ENCODE measurements at places on chromosomes 1 and 21.
A peak's percentile ranks its signal among the peaks of the same experiment; 100 is the strongest.

DNA sequence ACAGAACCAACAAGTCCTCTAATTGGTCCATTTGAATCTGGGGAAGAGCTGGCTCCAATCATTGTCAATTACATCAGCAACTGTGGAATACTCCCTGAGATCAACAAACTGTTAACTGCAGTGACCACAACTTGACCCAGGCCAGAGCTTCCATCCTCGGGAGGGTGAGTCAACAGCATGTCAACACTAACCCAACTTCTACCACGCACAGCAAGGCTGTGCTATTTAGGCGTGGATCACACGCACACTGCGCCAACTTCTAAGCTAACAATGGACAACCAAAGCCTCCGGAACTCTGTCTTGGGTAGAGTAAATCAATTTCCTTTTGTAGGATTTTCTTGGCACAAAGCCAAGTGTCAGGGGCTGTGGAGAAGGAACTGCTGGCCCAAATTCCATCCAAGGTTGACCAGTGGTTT is 30.4 kb downstream of the APP start:
- DNase-seq = no peak

GRCh38 chr1:46784666-46785065 is 14.2 kb upstream of the CYP4B1 start:
- DNase-seq = peak; percentile 39

- no peak for DNase-seq
These were observed 513.8 kb downstream of the PTPRC start for GRCh38 chr1:199152676-199153075.

GRCh38 chr21:34882719-34883131 is 166.4 kb downstream of the RUNX1 start:
- DNase-seq = no peak

DNA sequence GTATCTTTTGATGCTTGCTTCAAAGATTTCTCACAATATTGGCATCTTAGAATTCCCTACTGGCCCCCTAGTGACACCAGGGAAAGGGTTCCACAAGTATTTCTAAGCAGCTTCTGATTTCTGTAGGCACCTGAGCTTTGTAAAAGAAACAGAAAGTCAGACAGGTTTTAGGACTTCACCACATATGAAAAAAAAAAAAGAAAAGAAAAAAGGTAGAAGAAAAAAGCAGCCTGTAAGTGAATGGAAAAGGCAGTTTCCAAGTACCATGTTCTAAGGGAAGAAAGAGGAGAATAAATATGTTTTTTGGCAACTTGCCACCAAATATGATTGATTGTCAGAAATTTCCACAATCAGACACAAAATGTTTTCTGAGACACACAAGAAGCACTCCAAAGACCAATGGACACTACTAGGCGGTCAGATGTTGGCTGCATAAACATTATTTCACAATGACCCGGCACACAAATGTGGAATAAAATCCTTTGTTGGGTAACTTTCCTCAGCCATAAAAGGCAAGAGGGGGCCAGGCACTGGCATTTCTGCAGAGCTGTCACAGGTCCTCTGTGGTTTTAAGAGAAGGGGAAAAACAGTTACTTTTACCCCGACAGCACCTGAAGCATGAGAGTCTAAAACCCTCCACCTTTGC is 12.7 kb upstream of the CPLANE2 start:
- DNase-seq = no peak

GRCh38 chr1:11923069-11923826 is 3.0 kb downstream of the KIAA2013 start:
- DNase-seq = no peak

GRCh38 chr1:21510885-21511578 is 1.8 kb downstream of the ALPL start:
- DNase-seq = no peak

DNA sequence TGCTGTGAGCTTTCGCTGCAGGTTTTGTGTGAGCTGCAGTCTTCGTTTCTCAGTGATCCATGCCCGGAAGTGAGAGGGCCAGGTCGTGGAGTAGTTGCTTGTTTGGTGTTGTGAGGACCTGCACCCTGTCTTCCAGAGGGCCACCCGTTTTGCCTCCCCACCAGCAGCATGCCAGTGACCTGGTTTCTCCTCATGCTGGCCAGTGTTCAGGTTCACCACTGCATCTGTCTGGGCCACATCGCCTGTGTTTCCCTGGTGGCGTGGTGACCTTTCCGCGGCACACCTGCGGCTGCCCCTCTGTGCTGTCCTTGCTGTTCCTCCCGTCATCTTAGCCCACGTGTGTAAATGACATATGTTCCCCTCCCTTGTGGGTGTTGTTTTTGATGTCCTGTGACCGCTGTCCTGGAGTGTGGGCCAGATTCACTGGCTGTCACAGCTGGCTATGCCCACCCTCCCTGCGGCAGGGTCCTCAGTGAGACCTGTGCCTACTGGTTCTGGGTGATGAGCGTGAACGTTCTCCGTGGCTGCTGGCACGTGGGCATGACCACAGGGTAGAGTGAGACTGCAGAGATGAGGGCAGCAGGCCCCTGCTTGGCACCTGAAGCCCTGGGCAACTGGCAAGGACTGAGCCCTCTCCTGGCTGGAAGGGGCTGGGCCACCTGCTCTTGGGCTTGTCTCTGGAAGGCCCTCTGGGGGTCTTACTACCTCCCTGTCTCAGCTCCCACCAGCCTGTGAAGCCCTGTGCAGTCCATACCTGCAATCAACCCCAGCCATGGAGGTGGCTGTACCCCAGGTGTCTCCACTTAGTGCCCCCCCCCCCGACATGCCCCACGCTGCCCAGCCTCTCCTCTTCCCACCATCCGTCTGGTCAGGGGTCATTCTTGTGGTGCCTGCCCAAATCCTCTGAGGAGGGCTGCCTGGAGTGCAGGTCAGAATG is 7.3 kb downstream of the IBA57 start:
- DNase-seq = no peak

DNA sequence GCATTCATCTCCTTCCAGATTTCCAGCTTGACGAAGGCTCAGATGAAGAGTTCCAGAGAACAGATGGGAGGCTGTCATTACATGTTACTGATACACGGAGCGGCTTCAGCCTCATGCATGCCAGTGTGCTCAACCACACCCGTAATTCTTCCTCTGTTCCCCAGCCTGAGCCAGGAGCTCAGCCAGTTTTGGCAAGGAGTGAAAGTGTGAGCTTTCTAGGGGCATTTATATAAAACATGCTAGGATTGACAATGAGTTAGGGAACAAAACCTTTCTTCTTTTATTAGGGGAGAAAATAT is 290.4 kb upstream of the PLXNA2 start:
- no peak for DNase-seq

GRCh38 chr1:118461154-118461553 is 276.1 kb upstream of the SPAG17 start:
- DNase-seq = peak; percentile 9

- no peak for DNase-seq
These were observed 201.6 kb upstream of the KCNK2 start for GRCh38 chr1:214880956-214881355.

- DNase-seq = no peak
These were observed 69.4 kb upstream of the SAMSN1 start for GRCh38 chr21:14615359-14615974.

DNA sequence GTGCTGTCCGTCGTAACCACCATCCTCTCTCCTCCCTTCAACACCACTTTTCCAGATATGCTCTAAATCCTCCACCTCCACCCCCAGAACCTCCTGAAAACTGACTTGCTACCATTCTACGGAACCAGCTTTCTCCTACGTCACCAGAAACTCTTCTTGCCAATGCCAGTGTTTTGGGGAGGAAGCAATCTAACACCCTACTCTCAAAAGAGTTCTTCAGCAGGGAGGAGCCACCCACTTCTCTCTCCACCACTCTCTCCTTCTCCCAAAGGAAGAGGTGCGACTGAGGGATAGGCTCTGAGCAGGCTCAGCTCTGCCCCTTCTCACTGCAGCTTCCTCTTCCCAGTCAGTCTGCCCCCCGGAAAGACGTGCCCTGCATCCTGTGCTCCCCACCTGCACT is 6.1 kb upstream of the S100A2 start:
- DNase-seq = no peak

DNA sequence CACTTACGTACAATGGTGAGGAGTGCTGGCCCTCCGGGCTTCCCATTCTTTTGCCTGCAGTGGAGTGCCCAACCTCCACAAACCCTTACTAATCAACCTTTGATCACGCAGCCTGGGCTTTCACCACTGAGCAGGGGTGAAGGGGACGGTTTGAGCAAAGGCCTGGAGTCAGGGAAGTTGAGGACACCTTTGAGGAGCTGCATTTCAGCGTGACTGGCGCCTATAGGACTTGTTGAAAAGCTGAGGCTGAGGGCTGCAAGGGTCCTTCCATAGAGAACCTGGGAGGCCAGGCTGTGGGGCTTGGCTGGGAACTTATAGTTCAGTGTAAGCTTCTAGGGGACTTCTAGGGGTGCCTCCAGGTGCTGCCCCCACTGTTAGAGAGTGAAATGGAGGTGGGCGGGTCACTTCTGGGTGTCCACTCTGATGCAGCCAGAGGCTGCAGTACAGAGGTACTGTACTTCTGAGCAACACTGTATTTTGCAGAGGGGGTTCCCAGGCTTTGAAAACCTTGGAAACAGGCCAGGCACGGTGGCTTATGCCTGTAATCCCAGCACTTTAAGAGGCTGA is 9.8 kb downstream of the SYTL1 start:
- no peak for DNase-seq

DNA sequence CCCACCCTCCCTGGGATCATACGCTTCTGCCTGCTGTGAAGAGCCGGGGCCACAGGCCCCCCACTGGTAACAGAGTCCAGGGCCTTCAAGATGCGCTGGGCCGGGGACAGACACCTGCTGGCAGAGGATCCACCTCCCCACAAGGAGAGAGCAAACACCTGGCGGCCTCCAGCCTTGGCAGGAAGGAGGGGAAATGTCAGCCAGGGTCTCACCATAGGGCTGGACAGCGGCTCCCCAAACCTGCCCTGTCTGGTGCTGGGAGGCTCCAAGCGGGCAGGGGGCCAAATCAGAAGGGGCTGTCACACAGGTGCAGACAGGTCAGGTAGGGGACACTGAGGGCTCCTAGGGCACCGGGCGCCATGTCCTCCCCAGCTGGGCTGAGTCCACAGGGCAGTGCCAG is 58.9 kb downstream of the KCNAB2 start:
- DNase-seq = no peak

GRCh38 chr21:43333298-43334062 is 93.5 kb downstream of the SIK1 start:
- peak; percentile 54 for DNase-seq

GRCh38 chr1:159935719-159936272 is 9.6 kb downstream of the IGSF9 start:
- DNase-seq = no peak

GRCh38 chr21:23217597-23217996 is 2219.4 kb downstream of the NCAM2 start:
- DNase-seq = no peak

DNA sequence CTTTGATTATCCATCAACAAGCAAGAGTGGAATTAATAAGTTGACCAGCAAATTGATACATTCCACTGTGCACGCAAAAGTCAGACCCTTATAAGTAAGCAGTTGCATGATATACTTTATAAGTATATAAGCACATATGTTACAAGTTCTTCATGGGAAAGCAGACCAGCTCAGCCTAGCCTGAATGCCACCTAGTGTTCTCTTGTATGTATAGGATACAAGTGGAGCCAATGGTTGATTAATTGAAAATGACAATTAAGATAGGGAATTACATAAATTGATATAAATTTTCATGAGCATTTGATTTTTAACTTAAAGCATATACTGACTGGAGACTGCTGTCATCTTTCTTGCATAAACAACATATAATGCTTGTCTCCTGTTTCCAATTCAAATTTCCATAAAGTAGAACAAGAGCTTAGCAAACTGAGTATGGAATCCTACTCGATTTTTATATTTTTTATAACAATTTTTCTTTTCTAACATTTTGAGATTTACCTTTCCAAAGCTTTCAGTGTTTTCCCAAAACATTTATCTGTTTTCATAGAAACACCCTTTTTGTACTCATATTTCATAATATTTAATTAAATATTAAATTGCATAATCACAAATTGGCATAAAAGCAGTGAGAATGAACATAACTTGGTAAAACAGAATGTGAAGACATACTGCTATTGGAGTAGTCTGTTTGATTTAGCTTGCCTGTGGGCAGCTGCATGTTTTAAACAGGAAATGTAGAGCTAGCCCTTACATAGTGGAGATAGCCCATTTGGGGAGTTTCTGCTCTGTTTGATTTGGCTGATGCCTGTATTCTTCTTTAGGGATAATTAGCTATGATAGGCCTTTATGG is 62.8 kb downstream of the MAGI3 start:
- DNase-seq = peak; percentile 30

GRCh38 chr1:241507189-241507863 is 12.2 kb downstream of the FH start:
- no peak for DNase-seq

DNA sequence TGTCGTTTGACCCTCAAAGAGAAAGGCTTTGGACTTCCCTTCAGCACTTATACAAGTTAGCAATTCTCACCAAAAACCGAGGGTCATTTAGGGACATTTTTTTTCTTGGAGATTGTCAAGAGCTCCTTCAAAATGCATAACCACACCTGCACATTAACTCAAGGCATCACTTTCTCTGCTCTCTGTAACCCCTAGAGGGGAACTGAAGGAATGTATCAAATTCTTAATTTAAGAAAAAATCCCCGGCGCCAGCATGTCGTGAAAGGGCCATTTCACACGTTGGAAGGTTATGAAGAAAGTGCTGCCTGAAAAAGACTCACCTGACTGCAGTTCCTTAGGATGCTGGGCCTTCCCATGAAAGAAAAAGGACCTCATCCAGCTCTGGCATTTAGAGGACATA is 131.6 kb upstream of the ZC3H12A start:
- peak; percentile 27 for DNase-seq

DNA sequence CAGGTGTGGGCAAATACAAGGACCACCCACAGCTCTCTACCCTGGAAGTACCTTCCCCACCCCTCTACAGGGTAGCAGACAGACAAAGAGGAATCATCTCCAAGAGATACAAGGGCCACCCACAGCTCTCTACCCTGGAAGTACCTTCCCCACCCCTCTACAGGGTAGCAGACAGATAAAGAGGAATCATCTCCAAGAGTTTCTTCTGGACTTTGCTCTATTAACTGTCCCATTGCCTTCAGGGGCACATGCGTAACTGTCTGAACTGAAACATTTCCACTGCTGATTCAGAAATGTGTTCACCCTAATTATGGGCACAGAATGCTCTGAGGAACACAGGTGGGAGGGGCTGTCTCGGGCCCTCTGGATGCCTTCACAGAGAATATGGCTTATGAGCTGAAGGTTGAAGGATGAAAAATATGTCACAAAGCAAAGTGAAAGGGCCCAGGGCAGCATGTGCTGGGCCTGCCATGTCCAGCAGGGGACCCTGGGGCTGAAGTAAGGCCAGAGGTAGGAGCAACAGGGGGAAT is 43.9 kb downstream of the ZNF281 start:
- DNase-seq = no peak

- DNase-seq = no peak
These were observed 13.2 kb upstream of the BCAR3 start for GRCh38 chr1:93694819-93695218.

- DNase-seq = peak; percentile 50
These were observed 730 bp downstream of the NOS1AP start for GRCh38 chr1:162070094-162070748.

GRCh38 chr1:39761557-39762260 is 9.4 kb downstream of the OXCT2 start:
- DNase-seq = no peak
